ENCODE measurements at places on chromosomes 6 and 20.

GRCh38 chr6:161041274-161041673 lies 49.7 kb downstream of the MAP3K4 start:
- DNase-seq = no peak

GRCh38 chr6:129793447-129793846 lies 67.7 kb downstream of the TMEM244 start:
- no peak for DNase-seq

- peak; percentile 94 for DNase-seq
Observed at GRCh38 chr6:82693094-82693493, 329.5 kb downstream of the TPBG start.

DNA sequence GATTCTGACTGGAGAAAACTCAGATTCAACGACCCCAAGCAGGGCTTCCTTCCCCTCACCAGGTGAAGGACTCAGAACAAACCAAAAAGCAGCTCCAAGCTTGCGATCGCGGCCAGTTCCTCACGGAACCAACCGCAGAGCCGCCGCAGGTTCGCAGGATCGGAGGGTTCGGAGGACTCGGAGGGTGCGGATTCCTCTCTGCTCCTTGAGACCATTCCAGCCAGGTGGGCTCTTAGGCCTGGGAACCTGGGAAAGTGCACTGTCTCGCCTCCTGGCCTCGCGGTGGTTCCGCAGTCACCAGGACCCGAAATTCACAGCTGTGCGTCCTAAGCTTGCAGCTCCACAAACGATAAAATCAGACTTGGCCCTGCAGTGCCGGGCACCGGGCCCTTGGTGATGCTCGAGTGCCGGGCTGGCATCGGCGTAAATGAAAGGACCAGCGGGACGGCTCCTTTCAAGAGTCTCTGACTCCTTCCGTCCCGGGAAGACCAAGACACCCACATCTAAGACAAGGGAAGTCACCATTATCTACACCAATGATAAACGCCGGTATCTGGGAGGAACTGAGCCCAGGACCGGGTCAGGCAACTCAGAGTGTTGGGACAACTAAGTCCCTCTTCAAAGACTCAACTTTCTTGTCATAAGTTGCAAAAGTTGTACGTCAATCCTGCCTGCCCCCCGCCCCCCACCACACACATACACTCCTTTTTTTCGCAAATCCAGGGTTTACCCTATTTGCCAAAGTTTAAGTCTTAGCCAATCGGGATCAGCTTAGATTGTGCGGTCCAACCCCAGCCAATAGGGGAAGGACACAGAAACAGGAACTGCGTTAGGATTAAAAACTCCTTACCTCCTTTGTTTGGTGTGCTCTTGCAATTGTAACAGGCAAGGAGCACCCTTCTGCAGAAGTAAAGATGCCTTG lies 69.8 kb upstream of the PRSS16 start:
- peak; percentile 14 for DNase-seq

DNA sequence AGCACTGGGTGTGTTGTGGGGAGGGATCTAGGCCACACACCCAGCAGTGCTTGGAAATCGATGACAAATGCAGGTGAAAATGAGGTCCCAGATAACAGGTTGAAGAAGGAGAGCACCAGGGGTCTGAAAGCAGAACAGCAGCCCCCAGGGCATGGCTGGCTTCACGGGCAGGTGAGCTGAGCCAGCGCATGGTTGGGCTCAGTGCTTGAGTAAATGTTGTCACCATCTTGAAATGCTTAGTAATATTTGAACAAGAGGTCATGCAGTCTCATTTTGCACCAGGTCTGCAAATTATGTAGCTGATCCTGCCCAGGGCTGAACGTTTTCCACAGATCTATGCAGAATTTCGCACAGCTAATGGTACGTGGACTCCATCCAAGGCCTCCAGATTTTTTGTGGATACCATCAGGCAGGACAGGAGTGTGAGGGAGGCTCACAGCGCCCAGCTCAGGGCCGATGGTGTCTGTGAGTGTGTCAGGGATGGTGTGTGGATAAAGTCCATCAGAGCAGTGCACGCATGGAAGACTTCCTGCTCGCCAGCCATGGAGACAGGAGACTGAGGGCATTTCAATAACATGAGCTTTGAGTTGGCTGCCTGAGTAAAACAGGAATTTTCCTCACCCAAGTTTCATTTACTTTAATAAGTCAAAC lies 53.1 kb upstream of the SNX9 start:
- no peak for DNase-seq

DNA sequence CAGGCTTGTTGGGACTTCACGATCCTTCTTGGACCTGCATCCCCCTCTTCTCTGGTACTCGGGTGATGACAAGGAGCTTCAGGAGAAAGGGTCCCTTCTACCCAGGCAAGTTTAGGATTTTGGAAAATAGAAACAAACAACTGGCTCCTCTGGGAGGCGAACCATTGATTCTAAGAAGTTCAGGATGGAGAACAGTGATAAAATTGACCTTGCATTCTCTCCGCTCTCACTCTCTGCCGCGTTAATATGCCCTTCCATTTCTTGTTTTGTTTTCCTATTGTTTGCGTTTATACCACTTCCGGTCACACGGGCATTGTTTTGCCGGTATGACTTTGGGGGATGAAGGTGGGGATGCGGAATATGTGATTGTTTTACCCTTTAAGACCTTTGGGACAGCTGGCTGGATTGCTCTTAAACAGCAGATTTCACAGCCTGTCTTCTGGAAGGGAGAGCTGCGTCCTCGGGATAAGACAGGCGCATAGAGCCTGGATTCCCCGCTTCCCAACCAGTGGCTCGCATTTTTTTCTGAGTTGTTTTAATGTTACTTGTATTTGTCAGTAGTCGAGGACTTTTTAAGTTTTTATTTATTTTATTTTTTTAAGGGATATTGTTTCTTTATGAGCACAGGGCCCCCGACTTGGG lies 144.3 kb upstream of the ZNF184 start:
- no peak for DNase-seq

GRCh38 chr6:46525583-46525982 lies 34.3 kb upstream of the RCAN2 start:
- no peak for DNase-seq

DNA sequence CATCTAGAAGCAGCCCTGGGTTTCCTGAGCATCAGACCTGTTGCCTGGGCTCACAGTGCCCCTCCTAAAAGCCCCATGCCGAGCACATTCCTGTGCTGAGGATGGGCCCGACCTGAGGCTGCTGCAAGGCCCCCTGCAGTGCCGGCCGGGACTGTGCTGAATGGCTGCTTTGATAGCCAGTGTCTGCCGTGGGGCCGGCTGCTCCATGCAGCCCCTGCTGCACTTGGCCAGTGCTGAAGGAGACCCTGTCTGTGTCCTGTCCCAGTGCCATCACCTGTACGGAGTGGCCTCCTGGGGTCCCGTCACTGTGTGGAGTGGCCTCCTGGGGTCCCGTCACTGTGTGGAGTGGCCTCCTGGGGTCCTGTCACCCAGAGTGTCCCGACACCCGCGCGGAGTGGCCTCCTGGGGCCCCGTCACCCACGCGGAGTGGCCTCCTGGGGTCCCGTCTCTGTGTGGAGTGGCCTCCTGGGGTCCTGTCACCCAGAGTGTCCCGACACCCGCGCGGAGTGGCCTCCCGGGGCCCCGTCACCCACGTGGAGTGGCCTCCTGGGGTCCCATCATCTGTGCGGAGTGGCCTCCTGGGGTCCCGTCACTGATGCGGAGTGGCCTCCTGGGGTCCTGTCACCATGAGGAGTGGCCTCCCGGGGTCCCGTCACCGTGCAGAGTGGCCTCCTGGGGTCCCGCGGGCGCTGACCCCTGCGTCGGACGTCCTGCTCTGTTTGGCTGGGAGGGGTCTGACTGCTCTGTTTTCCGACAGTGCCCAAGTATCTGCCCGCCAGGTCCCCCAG lies 7.0 kb downstream of the COL9A3 start:
- no peak for DNase-seq

GRCh38 chr20:49541733-49542513 lies 26.0 kb downstream of the PTGIS start:
- DNase-seq = peak; percentile 10

Measured in DMS79 (cell line).